ENCODE measurements at places on chromosomes 3 and 15.

GRCh38 chr15:65920121-65920520, 50.8 kb downstream of the RAB11A start:
- no peak for DNase-seq

DNA sequence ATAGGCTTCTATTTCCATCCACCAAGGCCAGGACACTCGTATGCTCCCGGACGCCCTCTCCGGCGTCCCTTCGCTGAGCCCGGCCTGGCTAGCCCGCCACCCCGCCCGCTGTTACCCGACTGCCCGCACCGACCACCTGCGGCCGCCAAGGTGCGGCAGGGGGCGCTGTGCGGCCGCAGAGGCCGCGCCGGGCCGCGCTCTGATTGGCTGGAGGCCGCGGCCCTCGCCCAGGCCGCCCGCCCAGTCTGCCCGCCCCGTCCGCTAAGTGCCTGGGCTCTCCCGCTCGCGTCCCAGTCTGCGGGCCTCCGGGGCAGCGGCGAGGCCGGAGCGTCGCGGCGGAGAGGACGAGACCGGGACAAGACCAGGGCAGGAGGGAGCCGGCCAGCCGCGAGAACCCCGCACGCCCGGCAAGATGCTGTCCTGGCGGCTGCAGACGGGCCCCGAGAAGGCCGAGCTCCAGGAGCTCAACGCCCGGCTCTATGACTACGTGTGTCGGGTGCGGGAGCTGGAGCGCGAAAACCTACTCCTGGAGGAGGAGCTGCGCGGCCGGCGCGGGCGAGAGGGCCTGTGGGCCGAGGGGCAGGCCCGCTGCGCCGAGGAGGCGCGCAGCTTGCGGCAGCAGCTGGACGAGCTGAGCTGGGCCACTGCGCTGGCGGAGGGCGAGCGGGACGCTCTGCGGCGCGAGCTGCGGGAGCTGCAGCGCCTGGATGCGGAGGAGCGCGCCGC, at the start of gene SYNM:
Gene SYNM, plus strand, starts transcription at position 293 of the 726 bp plus-strand sequence. Its CDS starts 120 bp downstream, at position 413.
- DNase-seq: no peak

DNA sequence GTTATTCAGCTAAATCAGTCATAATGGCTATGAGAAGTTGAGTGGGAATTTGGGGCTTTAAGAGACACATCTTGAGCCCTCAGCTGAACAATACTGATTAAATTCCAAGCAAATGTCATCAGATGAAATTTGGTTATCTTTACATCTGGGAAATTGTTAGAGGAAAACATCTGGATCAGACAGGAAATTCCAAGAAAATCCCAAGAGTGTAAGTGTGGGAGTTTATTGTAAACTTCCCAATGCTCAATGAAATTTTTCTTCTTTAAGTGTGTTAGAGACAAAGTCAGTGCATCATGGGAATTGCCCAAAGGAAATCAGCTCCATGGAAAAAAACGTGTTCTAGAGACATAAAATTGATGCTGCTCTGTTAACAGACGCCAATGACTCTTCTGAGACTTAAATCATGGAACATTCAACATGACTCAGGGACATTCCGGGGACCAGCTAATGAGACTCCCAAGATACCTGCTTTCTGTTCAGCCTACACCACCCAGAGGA, 19.8 kb upstream of the DCLK3 start:
- DNase-seq: no peak

DNA sequence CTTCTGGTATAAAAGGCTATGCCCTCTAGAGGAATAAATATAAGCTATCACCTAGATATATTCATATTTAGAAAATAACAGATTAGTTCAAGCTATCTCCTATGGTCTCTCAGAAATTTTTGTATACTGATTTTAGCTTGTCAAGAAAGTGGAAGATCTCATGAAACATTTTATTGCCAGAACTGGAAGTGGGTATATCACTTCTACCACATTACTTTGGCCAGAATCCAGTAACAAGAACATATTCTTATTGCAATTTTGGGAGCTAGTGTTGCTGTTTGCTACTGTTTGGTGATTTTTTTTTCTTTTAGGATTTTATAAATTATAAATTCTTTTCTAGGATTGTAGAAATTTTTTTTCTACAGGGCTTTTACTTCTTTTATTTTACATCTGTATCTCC, 14.2 kb upstream of the DIPK2A start:
- no peak for DNase-seq

GRCh38 chr15:29685156-29686078, 136.9 kb downstream of the TJP1 start:
- no peak for DNase-seq

GRCh38 chr15:69758810-69759790, 306.5 kb downstream of the RPLP1 start:
- peak; percentile 70 for DNase-seq

- DNase-seq: no peak
Observed at GRCh38 chr3:5205165-5205941, 17.8 kb downstream of the EDEM1 start.

- DNase-seq: no peak
Observed at GRCh38 chr3:194930377-194931204, 244.9 kb downstream of the FAM43A start.

DNA sequence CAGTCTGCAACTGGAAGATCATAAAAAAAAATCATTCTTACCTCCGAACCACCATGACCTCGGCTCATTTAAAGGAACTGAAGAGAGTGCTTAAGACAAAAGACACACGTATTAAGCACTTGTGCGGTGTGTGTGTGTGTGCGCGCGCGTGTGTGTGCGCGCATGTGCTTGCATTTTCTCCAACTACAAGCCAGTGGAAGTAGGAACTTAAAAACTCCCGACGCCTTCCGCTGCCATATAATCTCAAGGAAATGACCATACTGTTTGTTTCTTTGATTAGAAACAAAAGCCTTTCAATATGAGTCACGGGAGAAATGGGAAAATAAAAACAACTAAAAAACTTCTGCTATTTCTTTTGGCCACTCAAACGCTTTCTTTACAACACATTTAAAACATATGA, 32.4 kb downstream of the FRMD4B start:
- no peak for DNase-seq

DNA sequence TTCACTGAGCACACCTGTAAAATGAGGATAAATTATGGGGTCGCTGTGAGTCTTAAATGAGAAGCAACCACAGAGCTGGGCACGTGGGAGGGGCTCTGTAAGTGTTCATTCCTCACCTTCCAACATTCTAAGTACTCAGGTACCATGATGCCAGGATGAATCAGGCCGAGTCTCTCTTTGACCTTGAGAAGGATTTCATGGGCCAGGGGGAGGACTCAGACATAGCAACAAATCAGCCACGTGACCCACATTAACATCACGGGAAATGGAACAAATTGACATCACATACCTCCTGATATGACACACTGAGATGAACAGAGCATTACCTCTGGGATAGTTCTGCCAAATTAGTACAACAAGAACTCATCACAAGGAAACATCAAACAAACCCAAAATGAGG, 35.2 kb upstream of the USP3 start:
- no peak for DNase-seq

DNA sequence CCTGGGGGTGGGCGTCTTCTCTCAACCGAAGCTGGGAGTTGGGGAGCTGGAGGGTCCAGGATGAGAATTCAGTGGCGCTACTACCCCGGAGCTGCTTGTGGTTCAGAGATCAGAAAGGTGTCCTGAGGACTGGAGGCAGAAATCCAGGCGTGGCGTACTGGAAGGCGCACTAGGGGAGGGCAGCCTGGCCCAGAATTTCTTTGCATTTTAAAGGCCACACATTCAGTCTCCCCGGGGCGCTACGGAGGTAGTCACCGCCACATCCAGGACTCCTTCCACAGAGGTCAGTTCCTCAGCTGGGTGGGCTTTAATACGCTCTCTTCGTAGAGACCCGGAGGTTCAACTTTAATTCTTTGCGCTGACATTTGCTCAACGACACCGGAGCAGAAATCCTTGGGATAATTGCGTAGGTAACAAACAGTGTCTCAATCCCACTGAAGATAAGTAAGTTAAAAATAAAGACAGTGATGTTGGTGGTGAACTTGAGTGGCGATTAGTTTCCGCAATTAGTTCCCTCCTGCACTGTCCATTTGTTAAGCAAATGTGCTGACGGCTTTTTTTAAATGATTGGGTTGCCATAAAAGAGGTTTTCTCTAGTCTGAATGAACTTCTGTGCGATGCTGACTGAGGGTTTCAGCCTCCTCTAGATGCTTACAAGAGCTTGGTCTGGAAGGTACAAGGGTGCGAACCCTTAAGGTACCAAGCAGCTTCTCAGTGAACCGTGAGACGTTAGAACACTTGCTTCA, 535 bp downstream of the MCTP2 start:
- no peak for DNase-seq

- DNase-seq: no peak
Observed at GRCh38 chr3:8555113-8555661, 53.6 kb downstream of the LMCD1 start.

DNA sequence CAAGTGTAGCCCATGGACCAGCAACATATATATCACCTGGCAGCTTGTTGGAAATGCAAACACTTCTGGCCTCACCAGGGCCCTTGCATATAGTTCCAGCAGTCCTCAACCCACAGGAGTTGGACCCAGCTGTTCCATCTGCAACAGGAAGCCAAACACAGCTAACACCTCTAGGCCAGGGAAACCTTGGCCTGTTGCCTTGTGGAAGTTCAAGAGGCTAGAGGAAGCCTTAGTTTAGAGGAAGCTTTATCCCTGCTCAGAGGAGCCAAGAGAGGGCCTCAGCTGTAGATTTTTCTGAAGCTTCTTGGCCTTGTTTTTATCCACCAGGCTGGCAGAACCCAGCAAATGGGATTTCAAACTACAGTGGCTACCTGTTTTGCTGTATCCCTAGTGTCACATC, 11.4 kb downstream of the FHIT start:
- DNase-seq: no peak

DNA sequence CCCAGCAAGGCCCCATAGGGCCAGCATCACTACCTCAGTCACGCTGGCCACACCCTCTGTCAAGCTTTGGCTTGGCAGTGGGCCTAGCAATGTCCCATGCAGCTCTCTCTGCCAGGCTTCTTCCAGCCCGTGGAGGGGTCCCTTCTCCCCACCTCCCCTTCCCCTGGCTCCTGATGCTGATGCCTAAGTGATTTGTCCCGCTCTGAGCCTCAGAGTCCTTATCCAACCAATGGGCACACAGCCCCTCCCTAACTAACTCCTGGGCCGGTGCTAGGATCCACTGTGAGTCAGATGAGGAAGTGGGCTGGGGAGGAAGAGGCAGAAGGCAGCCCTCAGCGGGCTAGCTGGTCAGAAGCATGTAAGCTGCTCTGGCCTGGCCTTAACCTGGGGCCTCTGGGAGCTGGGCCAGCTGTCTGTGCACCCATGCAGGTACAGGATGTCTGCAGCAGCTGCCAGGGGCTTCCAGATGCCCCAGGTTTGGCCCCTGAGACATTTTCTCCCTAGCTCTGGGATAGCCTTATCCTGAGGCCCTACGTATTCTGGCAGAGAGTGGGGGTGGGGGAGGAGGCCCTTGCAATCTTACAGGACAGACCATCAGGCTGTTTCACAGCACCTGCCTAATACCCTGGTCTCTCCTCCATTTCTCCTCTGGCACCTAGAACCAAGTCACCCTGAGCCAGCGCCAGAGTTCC, 740 bp upstream of the ZBTB47 start:
- no peak for DNase-seq

- DNase-seq: no peak
Observed at GRCh38 chr15:43165801-43166325, 19.3 kb upstream of the CCNDBP1 start.

GRCh38 chr3:131494706-131495105, 8.1 kb downstream of the MRPL3 start:
- no peak for DNase-seq

DNA sequence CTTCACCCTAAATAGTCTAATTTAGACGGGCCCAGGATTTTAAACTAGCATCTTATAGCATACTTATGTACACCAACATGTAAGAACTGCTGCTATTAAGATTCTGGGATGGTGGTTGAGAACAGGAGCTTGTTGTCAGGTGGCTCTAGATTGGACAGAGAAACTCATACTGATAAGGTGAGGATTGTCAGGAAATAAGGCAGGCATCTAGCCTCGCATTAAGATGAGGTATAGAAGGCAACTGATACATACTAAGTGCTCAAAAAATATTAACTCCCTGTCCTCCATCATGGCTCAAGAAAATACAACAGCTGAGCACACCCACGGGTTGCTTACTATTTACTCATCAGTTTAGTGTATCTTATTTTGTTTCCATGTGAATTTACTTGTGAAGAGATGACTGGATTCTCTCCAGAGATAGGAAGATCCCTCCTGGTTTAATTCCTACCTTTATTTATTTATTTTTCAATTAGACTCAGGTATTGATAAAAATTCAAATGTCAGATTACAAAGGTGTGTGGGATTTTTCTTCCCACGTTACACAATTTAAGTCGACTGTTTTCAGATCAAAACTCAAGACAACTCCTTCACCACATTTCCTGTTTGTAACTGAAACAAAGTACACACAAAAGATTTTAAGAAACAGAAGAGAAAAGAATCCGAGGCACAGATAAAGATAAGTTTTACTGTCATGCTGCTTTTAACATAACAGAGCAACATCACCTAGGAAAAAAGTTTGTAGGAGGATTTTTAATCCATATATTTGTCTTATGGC, at the start of gene TRAT1:
Gene TRAT1, plus strand, starts transcription at position 664 of the 775 bp plus-strand sequence. CDS start 142 bp downstream, outside the sequence.
- no peak for DNase-seq

GRCh38 chr3:126998320-126998719, 15.4 kb downstream of the PLXNA1 start:
- DNase-seq: no peak

GRCh38 chr3:69710153-69710977, 28.9 kb upstream of the MITF start:
- no peak for DNase-seq

- no peak for DNase-seq
Observed at GRCh38 chr15:99137877-99138276, 33.0 kb downstream of the SYNM start.

DNA sequence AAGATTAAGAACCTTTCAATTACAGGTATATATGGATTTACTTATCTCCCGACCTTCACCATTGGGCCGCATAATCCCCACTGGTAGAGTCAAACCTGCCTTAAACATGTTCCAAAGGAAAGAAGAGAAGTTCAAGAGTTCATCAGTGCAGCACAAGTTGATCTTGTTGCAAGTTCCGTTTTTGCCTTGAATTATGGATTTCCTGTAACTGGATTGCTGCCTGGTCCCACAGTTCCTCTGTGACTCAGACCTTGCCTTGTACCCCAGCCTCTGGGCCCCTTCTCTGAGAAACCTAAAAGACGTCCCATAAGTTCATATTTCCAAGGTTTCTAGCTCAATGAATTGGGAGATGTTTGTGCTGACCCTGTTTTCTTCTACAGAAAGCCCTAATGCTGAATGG, 112.5 kb upstream of the THBS1 start:
- DNase-seq: no peak

- DNase-seq: no peak
Observed at GRCh38 chr15:71599418-71600151, 210.8 kb upstream of the NR2E3 start.

DNA sequence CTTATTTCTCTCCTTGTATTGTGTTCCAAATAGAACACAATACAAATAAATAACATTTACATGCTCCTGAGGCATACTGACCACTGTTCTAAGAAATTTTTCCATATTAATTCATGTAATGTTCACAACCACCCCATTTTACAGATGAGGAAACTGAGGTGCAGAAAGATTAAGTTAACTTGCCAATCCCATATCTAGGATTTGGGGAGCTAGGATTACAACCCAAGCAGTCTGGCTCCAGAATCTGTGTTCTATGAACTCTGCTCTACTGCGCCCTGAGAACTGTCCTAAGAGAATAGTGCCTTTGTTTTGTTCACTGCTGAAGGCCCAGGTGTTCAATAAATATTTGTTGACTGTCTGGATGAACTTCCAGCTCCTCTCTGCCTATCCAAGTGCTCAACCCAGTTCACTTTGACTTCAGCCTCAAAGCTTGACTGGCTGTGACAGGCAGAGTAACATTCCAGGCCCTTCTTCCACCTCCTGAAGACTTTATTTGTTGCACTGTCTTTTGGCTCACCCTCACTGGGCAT, 3.1 kb downstream of the NEK10 start:
- no peak for DNase-seq

- DNase-seq: no peak
Observed at GRCh38 chr3:140584549-140584948, 93.3 kb upstream of the TRIM42 start.
